Fibroblast of skin of left biceps (primary cell): ENCODE measurements at places on chromosomes 11 and 22.
A peak's percentile ranks its signal among the peaks of the same experiment; 100 is the strongest.

DNA sequence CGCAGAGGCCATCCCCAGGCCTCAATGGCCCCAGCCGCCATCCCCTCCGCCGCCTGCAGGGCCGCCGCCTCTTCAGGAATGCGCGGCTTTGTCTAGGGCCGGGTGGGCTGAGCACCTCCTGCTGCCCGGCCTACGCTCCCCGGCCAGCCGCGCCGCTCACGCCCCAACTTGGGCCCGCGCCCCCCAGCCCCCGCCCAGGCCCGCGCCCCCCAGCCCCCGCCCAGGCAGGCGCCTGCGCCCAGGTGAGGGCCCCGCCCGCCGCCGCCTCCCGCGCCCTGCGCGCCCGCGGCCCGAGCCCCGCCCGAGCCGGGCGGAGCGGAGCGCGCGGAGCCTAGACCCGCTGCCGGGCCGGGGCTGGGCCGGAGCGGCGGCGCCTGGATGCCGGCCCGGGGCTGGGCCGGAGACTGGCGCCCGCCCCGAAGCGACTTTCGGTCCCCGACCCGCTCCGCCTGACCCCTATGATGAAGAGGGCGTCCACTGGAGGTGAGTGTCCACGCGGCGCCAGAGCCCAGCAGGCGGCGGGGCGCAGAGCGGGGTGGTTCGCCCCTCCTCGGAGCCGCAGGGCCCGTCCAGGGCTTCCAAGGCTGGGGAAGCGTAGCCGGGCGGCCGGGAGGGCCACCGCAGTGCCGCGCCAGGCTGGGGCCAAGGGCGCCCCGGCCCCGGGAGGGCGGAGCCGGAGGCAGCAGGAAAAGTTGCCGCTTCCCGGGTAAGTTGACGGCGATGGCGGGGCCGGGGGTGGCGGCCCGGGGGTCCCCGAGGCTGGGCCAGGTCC, 34.3 kb upstream of the PRODH start:
- DNase-seq: no peak

DNA sequence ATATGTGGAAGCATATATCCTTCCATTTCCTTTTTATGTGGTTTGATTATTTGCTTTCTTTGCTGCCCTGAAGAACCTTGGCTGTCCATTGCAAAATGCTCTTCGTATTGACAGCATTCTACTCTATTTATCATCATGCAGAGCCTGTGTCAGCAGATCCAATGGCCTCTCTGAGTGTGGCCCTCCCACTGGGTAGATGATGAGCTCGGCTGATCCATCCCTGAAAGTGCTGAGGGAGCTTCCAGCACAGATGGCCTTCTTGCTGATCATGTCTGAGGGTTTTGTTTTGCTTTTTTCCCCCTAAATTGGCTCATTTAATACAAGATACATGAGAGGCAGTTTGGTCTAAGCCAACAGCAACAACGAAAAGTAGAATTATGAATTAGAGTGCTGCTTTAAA, 181.0 kb downstream of the GRIA4 start:
- no peak for DNase-seq

DNA sequence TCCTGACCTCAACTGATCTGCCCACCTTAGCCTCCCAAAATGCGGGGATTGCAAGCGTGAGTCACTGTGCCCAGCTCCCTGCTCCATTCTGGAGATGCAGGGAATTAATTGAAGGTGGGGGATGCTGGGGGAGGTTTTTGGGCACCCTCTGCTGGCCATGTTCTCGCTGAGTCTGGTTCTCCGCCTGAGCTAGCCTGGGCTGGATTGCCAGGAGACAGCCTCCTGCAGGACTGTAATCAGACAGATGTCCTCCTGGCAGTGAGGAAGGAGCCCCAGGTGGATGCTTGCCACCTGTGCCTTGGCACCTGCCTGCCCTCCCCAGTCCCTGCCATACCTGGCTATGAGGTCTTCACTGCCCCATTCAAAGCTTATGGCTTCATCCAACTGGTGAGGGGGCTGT, 5.4 kb downstream of the MTFP1 start:
- DNase-seq: no peak

- peak; percentile 47 for DNase-seq
Measured at GRCh38 chr11:2825261-2825888, 60.2 kb downstream of the CDKN1C start.

GRCh38 chr22:46854125-46854870, 91.8 kb downstream of the TBC1D22A start:
- no peak for DNase-seq

DNA sequence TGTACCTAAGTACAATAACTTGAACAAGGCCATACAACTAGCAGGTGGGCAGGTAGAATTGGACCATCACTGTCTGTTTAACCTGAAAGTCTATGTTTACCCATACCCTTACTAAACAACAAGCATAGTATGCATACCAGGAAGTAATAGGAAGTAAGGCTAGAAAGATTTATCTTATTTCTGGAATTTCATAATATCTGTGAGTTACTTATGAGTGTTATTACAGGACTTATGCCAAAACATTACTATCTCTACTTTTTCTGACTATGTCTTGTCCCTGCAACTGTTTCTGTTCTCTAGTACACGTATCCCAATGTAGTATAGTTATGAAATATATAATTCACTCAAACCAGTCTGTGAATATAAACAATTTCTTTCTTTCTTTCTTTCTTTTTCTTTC, 1400.8 kb upstream of the TENM4 start:
- DNase-seq: no peak

GRCh38 chr22:27212617-27213177, 555.3 kb downstream of the MIAT start:
- DNase-seq: peak; percentile 100

DNA sequence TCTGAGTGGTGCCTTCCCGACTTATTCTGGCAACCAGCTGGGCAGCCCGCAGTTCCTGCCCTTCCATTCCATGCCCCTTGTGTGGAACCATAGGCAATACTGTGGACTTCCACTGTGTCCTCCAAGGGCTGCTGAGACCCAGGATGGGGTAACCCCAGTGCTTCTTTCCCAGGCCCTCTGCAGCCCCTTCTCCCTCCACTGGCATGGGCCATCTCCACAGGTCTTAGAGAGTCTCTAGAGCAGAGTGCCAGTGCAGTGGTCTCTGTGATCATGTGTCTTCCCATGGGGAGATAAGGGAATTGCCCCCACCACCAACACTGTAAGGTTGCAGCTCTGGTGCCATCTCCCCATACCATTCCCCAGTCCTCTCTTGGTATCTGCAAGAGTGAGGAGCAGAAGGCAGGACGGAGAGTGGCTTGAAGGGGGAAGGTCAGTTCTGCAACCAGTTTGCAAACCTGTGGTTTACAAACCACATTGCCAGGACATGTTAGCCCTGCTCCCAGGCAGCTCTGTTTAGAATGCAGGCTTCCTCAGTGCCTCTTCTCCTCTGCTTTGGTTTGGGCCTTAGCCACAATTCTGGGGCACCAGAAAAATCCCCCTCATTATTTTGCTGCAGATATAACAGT, 20.9 kb upstream of the DRD2 start:
- no peak for DNase-seq

DNA sequence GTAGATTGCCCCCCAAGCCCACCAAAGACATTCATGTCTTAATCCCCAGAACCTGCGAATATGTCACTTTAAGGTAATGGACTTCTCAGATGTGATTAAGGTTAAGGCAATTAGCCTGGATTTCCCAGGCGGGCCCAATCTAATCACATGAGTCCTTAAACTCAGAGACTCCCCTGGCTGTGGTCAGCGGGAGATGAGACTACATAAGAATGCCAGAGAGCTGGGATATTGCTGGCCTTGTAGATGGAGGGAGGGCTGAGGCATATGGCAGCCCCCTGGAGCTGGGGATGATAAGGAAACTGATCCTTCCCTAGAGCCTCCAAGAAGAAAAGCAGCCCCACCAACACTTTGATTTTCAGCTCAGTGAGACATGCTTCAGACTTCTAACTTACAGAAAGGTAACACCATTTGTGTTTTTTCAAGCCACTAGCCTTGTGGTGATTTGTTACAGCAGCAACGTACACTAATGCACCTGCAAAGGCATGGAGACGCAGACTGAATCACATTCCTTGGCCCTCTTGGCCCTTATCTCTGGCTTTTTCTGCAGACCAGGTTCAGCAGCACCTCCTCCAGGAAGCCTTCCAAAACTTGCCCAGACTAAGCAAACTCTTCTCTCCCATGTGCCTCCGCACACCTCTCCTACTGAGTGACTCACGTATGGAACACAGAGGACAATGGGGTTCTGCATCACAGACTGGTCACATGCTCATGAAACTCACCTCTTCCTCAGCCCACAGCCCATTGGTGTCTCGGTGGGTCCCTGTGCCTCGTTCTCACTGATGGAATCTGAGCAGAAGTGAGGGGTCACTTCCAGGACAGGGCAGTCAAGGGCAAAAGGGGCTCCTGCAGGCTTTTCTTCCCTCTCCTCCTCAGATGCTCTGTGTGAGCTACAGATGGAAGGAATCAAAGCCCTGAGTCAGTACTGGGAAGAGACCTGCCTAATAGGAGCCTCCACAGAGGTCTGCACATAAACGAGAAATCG, 86.3 kb upstream of the HMGXB4 start:
- DNase-seq: no peak

DNA sequence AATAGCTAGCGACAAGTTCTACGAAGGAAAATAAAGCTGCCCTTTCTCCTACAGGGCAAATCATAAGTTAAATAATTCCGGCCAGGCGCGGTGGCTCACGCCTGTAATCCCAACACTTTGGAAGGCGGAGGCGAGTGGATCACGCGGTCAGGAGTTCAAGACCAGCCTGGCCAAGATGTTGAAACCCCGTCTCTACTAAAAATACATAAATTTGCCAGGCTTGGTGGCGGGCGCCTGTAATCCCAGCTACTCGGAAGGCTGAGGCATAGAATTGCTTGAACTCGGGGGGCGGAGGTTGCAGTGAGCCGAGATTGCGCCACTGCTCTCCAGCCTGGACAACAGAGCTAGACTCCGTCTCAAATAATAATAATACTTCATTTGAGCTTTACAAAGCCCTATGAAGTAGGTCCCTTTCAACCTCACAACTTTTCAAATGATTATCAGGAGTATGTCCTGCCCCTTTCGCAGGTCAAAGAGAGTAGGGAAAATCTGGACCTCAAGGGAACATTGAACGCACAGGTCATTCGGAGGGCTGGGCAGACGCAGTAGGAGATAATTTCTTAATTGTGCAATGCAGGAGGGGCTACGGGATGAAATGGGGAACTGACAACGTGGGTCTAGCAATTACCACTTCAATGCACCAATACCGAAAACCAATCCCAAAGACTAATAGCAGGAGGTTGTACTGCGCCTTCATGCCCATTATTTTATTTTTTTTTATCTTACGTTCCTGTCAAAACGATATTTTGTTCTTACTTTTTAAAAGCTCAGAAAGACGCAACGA, 590 bp downstream of the COMMD9 start:
- no peak for DNase-seq

DNA sequence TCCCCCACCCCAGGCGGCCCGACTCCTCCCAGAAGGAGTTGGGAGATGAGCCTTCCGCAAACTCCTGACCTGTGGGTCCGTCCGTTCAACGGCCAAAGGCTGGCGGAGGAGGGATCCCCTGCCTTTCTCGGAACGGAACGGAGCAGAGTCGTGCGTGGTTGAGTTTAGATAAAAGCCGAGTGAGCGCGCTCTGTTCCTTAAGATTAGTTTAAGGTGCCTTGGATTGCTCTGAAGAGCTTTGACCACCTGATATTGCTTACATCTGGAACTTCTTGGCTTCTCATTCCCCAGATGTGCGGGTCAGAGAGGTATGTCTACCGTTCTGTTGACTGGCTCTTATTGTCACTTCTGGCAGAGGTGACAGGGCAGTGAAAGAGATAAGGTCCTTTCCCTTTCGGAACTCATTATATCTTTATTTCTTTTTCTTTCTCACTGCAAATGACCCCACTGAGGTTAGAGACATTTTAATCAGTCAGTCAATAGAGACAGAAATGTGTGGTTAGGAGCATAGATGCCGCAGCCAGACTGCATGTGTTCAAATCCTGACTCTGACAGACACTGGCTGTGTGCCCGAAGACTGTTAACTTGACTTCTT, at the start of gene TRIM6:
TRIM6 (plus strand) TSS at position 31 of the 595 bp plus-strand sequence; CDS start at position 292, 261 bp downstream.
- DNase-seq: no peak

GRCh38 chr22:27754247-27754887, 47.2 kb downstream of the MN1 start:
- no peak for DNase-seq

DNA sequence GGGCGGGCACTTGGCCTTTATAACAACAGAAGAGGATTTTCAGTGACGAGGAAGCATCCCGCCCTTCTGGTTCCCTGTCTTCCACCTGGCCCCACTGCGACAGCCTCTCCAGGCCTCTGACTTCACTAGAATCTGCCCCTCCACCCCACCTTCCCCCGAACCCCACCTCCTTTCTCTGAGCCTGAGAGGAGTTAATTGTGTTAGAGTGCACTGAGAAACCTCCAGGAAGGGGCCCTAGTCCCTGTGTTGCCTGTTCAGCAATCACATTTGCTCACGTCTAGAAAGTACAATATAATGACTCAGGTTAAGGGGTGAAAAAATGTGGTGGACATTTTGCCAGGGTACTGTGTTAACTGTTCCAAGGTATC, 38.8 kb downstream of the PTPRJ start:
- DNase-seq: no peak

GRCh38 chr22:32801537-32802236, at the start of gene TIMP3:
Gene TIMP3 (plus strand): TSS chr22:32801705. CDS start chr22:32802002, 297 bp downstream.
- peak; percentile 76 for DNase-seq

GRCh38 chr11:8269636-8270035, 6.0 kb upstream of the LMO1 start:
- no peak for DNase-seq

- DNase-seq: no peak
Measured at GRCh38 chr11:72012091-72012630, 13.5 kb downstream of the IL18BP start.

- DNase-seq: no peak
Measured at GRCh38 chr11:67268081-67268961, 2.0 kb downstream of the GRK2 start.

GRCh38 chr11:112656772-112657428, 304.3 kb upstream of the NCAM1 start:
- peak; percentile 84 for DNase-seq

DNA sequence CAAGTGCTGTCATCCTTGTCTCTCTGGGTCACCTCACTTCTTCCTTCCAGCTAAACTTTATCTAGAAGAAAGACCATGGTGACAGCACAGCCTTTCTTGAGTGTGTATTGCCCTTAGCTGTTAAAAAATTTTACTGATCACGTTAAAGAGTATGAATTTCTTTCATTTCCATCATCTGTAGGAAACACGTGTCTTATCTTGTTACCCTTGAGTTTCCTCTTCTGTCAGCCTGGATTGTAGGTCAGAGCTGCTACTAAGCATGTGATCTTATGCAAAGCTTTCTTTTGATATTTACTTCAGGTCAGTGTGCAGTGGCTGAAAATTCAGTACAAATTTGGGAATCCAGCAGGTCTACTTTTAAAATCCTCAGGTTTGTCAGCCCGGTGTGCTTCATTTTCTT, 512.2 kb upstream of the ARHGAP42 start:
- DNase-seq: no peak

GRCh38 chr11:34263441-34264091, 94.2 kb downstream of the ABTB2 start:
- peak; percentile 51 for DNase-seq
